ENCODE measurements at places on chromosomes 2 and 18.

DNA sequence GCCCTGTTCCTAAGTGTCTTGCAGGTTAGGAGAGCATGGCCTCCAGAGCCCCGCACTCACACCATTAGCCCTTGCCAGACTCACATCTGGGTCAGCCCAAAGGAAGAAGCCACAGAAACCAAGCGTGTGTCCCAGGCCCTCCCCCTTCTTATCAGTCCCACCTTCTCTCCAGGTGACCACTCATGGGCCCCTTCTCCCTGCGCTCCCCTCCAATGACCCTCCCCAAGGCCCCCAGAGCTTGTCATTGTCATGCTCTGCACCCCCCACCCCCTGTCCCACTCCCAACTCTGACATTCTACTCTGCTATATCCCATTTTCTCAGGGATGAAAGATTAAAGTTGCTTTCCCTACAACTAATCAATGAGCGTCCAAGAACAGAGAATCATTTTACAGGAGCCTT lies 30.1 kb downstream of the CAPN14 start:
- DNase-seq: no peak

DNA sequence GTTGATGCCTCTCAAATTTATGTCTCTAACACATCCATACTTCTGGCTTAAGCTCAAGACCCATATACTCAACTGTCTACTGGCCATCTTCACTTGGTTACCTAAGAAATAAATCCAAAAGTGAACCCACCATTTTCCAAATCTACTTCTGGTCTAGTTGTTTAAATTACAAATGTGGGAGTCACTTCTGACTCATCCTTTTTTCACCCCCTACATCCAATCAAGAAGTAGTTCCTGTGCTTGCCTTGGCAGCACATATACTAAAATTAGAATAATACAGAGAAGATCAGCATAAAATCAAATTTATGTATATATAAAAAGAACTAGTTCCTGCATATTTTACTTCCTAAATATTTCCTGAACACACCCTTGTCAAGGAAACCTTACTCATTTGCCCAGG lies 53.6 kb downstream of the STRN start:
- no peak for DNase-seq

DNA sequence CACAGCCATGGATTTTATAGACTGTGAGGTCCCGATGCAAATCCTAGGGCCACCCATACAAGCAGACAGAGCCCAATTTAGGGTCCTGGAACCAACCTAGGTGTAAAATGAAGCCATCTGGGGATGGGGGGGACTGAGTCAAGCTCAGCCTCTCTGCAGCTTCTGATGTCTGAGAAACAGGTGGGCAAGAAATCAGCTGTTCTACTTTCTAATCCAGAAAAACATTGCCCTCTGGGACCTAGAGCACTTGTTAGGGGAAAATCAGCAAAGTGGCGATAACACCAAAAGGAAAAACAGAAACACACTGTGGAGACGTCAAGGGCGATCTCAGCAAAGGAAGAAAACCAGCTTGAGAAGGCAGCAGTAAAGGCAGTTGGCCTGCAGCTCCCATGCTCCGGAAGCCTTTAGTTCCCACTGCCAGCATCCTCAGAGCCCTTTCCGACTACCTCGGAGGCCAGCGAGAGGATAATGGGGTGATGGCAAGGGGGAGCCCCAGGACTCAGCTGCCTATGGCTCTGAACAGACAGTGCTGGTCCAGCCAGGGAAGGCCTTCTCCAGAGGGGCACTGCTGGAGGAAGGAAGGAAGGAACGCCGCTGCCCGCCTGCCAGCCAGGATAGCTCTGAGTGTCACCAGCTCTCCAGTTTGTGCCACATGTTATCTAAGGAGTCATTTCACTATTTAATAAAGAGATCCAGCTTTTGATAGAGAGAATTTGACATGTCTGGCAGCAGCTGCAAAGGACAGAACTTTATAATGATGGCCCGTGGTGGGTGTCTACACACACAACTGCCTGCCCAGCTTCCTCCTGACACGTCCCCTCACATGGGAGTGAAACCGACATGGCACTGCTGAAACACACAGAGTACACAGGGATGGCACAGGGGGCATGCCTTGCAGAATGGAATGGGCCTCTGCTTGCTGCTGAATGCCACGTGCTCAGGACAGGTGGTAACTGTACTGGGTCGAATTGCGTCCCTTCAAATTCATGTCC lies 37.7 kb downstream of the HS1BP3 start:
- DNase-seq: no peak

- DNase-seq: no peak
Observed at GRCh38 chr2:210663631-210664089, 107.3 kb downstream of the CPS1 start.

DNA sequence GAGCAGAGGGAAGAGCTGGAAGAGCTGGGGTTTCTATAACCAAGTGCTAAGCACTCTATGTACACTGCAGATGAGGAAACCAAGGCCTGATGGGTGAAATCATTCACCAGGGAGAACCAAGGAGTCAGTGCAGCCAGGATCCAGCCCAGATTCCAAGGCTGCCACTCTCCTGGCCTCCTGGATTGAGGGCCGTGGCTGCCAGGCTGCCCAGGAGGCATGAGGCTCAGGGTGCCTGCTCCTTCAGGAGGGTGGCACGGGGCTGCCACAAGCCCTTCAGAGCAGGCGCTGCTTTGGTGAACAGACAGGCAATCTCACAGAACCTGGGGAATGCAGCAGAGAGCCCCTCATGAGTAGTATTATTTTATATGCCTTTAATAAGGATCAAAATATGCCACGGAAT lies 293.7 kb upstream of the HDAC4 start:
- DNase-seq: no peak

DNA sequence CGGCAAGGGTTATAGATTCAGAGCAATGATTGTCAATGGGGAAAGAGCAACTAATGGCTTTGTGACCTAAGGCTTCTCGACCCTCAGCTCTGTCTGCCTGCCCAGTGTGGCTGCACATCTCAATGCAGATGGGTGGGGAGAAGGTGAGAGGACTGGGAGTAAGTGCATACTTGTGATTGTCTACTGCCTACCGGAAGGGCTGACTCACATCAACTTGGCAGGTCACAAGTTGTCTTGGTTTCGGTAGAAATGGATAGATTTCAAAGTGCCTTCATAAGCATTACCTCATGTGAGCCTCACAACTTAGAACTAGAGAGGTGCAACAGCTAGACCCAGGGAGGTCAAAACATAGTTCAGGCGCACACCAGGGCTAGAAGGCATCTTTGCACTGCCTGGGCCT lies 29.4 kb downstream of the STAT1 start:
- DNase-seq: no peak

DNA sequence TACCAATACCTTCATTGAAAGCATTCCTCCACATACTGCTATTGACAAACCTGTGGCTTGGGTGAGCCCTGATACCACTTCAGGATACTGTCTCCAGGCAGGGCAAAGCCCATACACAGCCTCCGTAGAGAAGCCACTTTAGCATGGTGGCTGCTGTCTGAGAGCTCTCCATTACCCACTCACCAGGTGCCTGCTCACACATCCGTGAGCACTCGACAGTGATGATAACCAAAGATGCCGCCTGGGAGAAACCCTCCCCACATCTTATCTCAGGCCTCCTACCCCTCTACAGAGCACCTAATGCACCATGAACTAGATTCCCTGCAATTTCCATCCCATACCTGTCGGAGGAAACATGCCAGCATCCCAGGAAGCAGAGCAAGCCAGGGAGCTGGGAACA lies 57.6 kb upstream of the KLHL29 start:
- DNase-seq: no peak

- no peak for DNase-seq
Observed at GRCh38 chr2:203898657-203899056, 31.1 kb downstream of the CTLA4 start.

GRCh38 chr18:52764316-52764715 lies 424.3 kb downstream of the DCC start:
- no peak for DNase-seq

DNA sequence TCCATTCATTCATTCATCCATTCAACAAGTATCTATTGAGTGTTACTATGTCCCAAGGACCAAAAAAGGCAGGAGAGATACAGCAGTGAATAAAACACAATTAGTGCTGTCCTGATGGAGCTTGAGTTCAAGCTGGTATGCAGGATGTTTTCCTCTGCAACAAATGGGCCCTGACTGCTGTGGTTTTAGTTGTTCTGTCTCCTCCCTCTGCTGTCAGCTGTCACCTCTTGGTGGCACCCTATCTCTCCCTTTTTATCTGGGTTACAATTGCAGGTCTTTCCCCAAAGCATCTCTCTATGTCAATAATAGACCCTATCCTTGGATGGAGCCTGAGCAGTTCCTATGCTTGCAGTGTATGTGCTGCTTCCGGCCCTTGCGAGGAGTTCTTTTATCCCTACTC lies 304.8 kb downstream of the PDE11A start:
- DNase-seq: no peak

- no peak for DNase-seq
Observed at GRCh38 chr2:204632410-204632809, 87.1 kb downstream of the PARD3B start.

- DNase-seq: no peak
Observed at GRCh38 chr18:12968619-12969018, 20.8 kb downstream of the SEH1L start.

Measured in fibroblast of skin of left biceps (primary cell).